ENCODE measurements at places on chromosomes 13 and 19.

DNA sequence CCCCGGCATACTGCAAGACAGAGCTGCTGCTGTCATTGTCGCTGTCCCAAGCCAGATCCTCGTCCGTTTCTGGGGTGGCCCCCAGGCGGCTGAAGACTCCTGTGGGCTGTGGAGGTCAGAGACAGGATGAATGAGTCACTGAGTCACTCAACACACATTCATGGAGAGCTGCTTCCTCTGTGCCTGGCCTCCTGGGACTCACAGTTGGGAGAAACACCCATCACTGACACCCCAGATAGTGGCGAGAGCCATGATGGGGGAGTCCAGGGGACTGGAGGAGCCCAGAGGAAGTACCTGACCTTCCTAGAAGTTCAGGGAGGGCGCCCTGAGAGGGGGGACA is 26.0 kb downstream of the C19orf47 start:
- DNase-seq: no peak

- DNase-seq: no peak
Observed at GRCh38 chr19:32178956-32179355, 166.5 kb upstream of the ZNF507 start.

- no peak for DNase-seq
Observed at GRCh38 chr19:44824761-44825160, 15.9 kb downstream of the BCAM start.

DNA sequence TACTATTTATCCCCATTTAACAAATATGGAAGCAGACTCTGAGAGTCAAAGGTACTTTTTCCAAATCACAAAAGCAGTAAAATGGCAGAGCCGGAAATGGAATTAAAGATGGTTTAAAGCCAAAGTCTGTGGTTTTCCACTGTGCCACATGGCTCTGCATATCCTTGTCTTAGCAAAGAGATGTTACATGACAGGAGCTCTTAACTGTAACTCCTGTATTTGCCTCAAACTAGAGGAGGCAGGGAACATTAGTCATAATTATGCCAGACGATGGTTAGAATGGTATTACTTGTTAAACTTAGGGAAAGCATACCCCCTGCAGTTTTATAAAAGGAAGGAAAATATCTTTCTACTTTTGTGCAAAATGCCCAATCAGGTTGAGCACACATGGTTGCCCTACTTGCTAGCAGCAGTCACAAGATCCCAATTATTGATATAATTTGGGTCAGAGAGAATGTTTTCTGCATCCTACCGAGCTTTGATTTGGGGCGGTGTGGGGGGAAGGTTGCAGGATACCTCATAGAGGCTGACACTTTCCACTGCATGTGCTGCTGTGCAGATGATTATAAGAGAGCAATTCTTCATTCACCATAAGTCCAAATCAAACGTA is 42.0 kb upstream of the MAB21L1 start:
- no peak for DNase-seq

DNA sequence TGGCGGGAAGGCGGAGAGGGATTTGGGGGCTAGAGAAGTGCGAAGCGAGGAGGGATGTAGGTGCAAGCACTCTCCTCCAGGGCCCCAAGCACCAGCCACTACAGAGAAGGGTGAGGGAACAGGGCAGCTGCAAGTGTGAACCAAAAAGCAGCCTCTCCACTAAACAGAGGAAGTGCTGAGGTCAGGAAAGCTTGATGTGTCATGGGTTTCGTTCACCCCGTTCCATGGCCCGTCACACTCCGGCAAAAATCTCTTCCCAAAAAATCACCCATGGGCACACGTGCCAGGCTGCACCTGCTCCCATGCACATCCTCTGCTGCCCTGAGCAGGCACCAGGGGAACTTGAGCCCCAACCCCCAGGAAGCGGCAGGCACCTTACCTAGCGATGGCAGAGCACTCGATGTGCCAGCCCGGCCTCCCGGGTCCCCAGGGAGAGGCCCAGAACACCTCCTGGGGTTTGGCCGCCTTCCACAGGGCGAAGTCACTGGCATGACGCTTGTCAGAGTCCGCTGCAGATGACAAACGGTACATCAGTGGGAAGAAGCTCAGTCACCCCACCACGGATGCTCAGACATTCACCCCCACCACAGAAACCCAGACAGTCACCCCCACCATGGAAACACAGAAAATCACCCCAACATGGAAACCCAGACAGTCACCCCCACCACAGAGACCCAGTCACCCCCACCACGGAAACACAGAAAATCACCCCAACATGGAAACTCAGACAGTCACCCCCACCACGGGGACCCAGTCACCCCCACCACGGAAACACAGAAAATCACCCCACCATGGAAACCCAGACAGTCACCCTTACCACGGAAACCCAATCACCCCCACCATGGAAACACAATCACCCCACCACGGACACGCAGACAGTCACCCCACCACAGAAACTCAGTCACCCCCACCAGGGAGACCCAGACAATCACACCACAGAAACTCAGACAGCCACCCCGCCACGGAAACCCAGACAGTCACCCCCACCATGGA is 29.0 kb downstream of the CARS2 start:
- no peak for DNase-seq

GRCh38 chr19:57016076-57016475 is 103.7 kb upstream of the USP29 start:
- no peak for DNase-seq

DNA sequence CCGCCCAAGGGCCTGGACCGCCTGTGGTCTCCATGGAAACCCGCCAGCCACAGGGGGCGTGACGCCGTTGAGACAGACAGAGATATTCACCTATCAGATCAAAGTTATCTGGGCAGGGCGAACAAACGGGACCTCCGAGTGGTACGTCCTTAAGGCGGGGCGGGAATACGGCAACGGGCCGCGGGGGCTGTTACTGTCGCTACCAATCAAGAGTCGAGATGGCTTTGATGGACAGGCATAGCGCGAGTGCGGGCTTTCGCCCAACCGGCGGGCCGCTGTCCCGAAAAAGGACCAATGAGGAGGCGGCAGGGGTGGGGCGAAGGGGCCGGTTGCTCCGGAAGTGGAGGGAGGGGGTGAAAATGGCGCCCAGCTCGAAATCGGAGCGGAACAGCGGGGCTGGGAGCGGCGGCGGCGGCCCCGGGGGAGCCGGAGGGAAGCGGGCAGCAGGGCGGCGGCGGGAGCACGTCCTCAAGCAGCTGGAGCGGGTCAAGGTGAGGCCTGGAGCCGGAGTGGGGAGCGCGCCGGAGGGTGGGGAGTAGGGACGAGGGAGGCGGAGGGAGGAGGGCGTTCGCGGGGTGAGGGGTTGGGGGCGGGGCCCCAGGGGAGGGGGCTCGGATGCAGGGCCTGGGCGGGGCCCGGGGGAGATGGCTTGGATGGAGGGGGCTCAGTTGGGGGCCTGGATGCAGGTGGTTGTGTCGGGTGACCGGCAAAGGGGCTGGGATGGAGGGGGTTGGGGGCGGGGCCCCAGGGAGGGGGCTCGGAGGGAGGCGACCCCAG is at the start of gene DCAF15:
Gene DCAF15, plus strand, starts transcription at position 356 of the 777 bp plus-strand sequence. Its CDS starts 4 bp downstream, at position 360.
- peak; percentile 98 for DNase-seq

GRCh38 chr19:41801792-41802211 is 5.4 kb downstream of the CEACAM3 start:
- DNase-seq: no peak

DNA sequence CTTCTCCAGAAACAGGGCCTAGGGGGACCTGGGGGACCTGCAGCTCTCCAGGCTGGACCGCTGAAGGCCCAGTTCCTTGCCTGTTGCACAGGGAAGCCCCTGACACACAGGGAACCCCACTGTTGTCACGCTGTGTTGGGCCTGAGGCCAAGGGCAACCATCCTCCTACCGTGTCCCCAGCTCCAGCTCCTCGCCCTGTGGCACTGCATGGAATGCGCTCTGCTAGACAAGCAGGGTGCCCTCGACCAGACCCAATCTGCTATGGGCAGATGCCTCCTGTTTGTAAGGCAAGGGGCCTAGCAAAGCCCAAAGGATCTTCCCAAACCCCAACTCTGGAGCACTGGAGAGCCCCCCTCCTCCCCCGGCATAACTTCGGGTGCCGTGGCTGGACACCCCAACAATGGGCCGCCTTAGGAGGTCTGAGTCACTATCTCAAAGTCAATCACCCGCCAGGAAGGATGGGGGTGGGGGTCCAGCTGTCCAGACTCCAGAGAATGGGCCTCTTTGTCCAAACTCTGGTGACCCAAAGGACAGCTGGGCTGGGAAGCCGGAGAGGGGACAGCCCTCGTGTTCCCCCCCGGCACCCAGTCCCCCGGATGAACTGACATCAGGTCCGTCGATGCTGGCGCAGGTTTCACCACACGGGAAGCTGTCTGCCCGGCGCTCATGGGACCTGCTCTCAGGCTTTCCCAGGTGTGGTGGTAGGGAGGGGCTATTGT is 3.7 kb downstream of the BRSK1 start:
- peak; percentile 64 for DNase-seq

GRCh38 chr19:38519988-38520387 is 86.5 kb downstream of the RYR1 start:
- DNase-seq: no peak

GRCh38 chr19:7901337-7901736 is 2.3 kb upstream of the MAP2K7 start:
- no peak for DNase-seq

DNA sequence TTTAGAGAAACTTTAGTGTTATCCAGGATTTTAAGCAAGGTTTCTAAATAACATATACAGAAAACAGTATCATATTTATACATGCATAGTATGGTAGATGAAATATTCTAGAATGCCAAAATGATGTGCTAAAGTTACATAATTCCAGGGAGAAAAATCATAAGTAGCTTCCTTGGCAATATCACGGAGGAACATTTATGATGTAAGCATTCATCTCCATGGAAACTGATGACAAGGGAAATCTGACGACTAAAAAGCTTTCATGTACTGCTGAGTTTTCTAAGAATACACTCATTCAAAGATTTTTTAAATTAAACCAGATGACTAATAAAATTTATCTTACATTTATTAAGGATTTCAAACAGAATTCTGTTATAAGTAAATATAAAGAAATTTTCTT is 4.7 kb downstream of the TEX30 start:
- DNase-seq: no peak

DNA sequence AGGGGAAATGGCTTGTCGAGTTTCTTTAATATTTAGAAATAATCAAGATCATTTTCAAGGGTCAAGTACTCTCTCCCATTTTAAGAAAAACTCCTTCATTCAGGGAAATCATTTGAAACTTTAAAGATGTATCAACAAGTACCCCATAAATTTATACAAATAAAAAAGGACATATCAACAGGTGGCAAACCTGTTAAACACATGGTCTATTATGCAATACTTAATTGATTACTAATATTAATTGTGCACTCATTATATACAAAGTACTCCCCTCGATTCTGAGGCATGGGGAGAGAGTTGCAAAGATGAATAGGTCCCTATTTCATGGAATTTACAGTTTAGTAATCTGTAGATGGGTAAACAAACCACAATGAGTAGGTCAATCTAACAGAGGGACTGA is 2.1 kb upstream of the LRCH1 start:
- DNase-seq: no peak

GRCh38 chr13:111658145-111659100 is 338.0 kb downstream of the TEX29 start:
- DNase-seq: peak; percentile 42

DNA sequence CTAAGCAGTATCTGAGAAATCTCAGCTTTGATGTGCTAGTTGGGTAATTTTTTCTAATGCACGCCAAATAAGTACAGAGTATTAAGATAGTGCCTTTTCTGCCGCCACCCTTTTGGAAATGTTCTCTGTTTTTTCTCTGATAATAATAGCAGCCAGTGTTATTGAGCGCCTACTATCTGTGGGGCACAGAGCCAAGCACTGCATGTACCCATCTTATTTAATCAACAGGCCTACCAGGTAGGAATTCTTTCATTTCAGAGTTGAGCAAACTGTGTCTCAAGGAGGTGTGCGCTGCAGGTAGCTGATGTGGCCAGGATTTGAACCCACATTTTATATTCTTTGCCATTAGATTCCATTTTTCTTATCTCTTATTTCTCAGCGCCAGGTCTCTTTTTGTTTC is 1.4 kb downstream of the EPN1 start:
- DNase-seq: no peak

GRCh38 chr13:97220151-97220900 is 1.8 kb upstream of the MBNL2 start:
- DNase-seq: no peak

DNA sequence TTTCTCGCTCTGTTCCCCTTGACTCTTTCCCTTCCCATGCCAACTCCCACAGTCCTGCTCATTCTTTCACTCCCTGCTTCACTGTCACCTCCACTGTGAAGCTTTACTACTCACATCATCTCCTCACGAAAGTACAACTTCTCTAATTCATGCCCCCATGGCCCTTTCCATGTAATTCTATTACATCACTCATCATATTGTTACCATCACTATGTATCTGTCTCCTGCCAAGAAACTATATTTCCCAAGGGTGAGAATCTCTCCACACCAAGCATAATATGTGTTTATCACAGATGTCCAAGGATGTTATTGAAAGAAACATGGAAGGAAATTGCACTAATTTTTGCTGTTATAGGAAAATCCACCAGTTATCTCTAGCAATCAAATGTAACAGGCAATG is 37.2 kb upstream of the LRCH1 start:
- DNase-seq: no peak

DNA sequence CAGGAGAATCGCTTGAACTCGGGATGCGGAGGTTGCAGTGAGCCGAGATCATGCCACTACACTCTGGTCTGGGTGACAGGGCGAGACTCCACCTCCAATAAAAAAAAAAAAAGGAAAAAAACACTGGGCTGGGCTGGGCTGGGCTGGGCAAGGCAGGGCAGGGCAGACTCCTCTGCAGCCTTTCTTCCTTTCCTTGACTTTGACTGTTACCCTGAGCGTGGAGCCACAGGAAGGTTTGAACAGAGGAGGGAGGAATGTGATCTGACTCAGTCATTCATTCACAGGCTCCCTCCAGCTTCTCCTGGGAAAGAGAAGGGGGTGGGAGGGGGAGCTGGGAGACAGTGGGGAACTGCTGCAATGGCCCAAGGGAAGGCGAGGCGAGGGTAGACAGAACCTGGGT is 2.7 kb upstream of the ACTN4 start:
- no peak for DNase-seq

DNA sequence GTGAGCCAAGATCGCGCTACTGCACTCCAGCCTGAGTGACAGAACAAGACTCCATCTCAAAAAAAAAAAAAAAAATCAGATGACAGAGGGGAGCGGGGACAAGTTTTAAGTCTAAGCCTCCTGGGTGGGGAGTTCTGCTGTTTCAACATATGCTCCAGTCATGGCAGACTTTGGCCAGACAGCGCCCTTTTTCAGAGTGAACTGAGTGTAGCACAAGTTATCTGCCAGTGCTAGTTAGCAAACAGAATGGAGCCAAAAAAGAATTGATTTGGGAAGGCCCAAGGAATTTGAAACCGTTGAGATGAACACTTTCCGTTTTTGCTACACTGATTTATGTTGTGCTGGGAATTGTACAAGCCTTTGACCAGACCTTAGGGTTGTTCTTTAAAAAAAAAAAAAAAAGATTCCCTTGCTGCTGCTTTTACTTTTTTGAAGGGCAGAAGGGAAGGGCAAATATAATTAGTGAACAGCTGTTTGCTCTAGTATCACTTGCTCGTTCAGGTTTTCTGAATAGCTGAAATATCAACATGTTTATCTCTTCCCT is 5.7 kb downstream of the ACTN4 start:
- DNase-seq: no peak

- no peak for DNase-seq
Observed at GRCh38 chr19:11377237-11377636, 2.8 kb downstream of the SWSAP1 start.

- DNase-seq: peak; percentile 1
Observed at GRCh38 chr19:42596391-42597072, 1.8 kb upstream of the CEACAM8 start.
